ENCODE measurements at places on chromosomes 13 and 19. TPM values are rescaled to one million over a fixed set of nuclear protein-coding genes. Genes with fewer than 3 reads are reported as not detected.

The ZNF285 gene
- 5.0 TPM for total RNA-seq

The ZNF77 gene
- total RNA-seq: 3.9 TPM

The ZNF491 gene
- total RNA-seq: 5.8 TPM

The GRIN2D gene
- under 0.01 TPM for total RNA-seq

- DNase-seq: peak; percentile 51
These were observed 28.4 kb upstream of the ENOX1 start for GRCh38 chr13:43815204-43815603.

GRCh38 chr19:5014941-5015340 lies 46.0 kb downstream of the KDM4B start:
- no peak for DNase-seq

DNA sequence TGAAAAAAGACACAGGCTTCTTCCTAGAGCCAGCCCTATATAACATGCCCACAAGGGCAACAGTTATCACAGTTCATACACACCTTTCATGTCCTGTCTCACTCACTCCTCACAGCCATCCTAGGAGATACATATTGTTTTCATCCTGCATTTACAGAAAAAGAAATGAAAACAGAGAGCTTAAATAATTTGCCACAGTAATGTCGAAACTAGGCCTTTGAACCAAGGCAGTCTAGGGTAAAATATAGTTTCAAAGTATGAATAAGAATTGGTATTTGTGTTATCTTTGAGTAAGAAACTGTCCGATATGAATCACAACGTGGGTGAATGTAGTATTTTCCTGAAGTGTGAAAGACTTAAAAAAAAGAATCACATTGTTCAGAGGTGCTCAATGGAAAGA lies 26.8 kb downstream of the CLDN10 start:
- no peak for DNase-seq

GRCh38 chr13:41655997-41656396 lies 198.6 kb downstream of the RGCC start:
- DNase-seq: no peak

GRCh38 chr13:25181597-25181996 lies 9.5 kb upstream of the AMER2 start:
- DNase-seq: no peak

DNA sequence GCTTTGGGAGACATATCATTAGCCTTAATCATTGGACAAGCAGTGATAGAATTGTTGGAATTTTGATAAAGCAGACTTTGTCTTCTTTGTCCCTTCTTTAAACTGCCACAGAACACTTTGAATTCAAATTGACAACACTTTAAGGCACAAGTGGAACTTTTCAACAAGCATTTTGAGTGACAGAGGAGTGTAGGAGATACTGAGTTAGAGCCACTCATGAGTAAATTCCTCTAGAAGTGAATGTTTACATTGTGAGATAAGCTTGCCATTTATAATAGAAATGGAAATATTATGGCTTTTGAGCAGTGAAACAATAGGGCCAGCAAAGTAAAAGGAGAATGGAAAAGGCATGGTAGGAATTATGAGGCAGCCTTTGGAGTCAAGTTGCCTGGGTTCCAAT lies 515.8 kb downstream of the SLITRK6 start:
- no peak for DNase-seq

DNA sequence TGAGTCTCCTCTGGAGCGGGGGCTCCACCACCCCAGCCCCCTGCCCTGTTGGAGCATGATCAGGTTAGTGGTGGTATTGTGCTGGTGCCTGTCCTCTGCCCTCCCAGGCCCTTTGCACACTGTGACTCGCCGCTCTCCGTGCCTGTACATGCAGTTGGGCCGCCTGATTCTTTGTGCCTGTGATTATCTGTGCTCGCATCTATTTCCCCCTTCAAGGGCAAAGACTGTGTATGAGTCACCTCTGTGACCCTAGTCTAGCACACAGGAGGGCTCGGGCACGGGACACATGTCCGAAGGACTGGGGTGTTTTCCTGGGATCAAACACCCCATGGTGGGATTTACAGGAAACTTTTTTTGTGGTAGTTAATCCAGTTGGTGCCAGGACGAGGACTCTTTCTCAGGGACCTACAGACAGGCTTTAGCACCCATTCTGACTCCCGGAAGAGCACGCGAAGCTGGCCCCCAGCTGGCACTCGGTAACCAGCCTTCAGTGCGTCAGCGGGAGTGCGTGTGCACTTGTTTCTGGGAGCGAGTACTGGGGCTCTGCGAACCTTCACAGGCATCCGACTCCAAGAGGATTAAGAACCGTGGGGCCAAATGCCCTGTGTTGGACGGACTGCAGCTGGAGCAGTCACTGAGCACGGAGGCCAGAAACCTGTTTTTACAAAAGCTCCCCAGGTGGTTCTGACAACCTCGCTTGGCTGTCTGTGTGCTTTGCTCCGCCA lies 6.7 kb downstream of the PPP1R37 start:
- DNase-seq: no peak

GRCh38 chr13:46893798-46894560 lies 2.9 kb downstream of the HTR2A start:
- peak; percentile 36 for DNase-seq

GRCh38 chr19:15675560-15675959 lies 2.7 kb downstream of the CYP4F12 start:
- DNase-seq: no peak

DNA sequence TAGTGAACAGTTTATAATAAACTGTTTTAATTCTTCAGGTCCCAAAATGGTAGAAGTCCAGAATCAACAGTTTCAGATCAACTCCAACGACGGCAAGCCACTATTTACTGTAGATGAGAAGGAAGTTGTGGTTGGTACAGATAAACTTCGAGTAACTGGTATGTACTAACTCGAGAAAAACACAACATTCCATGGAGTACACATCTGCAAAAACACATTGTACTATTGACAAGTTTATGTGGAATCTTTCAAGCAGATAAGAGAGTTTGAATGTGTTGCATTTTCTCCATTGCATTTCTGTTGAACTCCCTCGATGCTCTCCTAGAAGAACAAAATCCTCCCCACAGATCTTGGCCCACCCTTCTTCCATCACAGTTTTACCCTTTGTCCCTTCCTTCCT lies 98.5 kb downstream of the SGCG start:
- no peak for DNase-seq

DNA sequence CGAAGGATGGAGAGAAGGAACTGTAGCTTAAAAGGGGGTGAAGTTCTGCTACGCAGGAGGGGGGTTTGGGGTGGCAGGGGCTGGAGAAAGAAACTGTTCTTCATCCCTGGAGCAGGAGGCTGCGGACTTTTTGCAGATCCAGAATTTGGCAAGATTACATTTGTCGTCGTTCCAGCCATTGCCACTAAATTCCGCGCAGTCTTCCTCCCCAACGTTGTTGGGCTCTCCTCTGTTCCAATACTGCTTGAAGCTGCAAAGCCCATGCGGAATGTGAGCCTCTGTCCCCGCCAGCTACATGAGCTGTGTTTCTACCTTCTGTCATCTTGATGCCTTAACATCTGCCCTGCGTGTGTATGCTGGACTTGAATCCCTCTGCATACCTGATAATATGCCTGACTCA lies 4.3 kb downstream of the CD209 start:
- DNase-seq: no peak

GRCh38 chr19:51716925-51717324 lies 6.9 kb downstream of the HAS1 start:
- DNase-seq: no peak

- DNase-seq: no peak
These were observed at the start of gene OLFM2 for GRCh38 chr19:9936326-9937000. TSS of gene OLFM2 (minus strand) at chr19:9936515. CDS start at chr19:9936366, 149 bp downstream.

GRCh38 chr13:32889986-32890565 lies 126.1 kb upstream of the KL start:
- DNase-seq: no peak

Measured in fibroblast of lung (primary cell).